Neuronal stem cell (in vitro differentiated cells): ENCODE measurements at places on chromosomes 5 and 9.

GRCh38 chr5:136133922-136134379, 1.3 kb downstream of the SMAD5 start:
- peaks cover 5% of the 10 kb centered on the region for H3K4me1 ChIP-seq
- no peaks in the 10 kb centered on the region for H3K27me3 ChIP-seq
- no peak for DNase-seq
- peaks cover 28% of the 10 kb centered on the region for H3K36me3 ChIP-seq
- no peak overlapping the region for H3K27ac ChIP-seq
- H3K4me3 ChIP-seq, result peak overlapping the region; percentile 95

DNA sequence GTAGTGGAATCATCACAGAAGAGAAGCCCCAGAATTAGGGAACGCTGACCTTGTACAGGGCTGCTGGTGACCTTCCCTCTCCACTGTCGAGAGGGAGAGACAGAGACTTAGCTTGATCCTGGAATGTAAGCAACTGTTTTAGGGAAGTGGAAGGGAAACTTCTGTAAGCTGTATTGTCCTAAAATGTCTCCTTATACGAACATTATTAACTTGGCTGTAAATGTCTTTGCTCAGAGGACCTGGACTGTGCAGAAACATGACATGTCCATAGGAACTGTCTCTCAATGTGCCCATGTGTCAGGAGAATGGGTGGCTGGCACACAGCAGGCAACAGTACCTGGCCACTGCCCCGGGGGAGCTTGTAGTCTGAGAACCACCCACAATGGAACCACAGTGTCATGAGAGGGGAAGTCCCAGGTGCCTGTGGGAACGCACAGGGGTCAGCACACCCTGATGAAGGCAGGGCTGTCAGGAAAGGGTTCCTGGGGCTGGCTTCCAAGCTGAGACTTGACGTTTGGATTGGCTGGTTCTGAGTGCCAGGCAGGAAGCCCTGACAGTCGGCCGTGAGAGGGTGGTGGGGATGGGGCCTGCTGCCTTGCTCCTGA, 34.0 kb downstream of the DAP start:
- no peak overlapping the region for H3K4me3 ChIP-seq
- H3K4me1 ChIP-seq, result peaks cover 7% of the 10 kb centered on the region
- H3K36me3 ChIP-seq, result peaks cover 10% of the 10 kb centered on the region
- no peaks in the 10 kb centered on the region for H3K27me3 ChIP-seq
- H3K27ac ChIP-seq, result no peak overlapping the region
- DNase-seq, result no peak

DNA sequence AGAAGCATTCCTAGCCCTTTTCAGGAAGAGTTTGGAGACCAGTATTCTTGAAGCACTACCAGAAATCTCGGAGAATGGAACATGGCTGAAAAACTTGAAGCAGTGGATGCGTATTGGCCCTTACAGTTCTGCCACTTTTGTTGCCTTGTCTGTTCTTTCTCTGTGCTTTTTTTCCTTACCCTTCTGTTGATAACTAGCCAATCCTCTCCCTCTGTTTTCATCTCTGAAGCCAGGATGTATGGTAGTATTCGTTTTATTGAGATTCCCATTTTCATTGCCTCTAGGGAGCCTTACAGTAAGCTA, 564 bp upstream of the CCNH start:
- no peaks in the 10 kb centered on the region for H3K4me1 ChIP-seq
- H3K27me3 ChIP-seq, result no peaks in the 10 kb centered on the region
- no peak for DNase-seq
- peaks cover 4% of the 10 kb centered on the region for H3K36me3 ChIP-seq
- no peak overlapping the region for H3K27ac ChIP-seq

DNA sequence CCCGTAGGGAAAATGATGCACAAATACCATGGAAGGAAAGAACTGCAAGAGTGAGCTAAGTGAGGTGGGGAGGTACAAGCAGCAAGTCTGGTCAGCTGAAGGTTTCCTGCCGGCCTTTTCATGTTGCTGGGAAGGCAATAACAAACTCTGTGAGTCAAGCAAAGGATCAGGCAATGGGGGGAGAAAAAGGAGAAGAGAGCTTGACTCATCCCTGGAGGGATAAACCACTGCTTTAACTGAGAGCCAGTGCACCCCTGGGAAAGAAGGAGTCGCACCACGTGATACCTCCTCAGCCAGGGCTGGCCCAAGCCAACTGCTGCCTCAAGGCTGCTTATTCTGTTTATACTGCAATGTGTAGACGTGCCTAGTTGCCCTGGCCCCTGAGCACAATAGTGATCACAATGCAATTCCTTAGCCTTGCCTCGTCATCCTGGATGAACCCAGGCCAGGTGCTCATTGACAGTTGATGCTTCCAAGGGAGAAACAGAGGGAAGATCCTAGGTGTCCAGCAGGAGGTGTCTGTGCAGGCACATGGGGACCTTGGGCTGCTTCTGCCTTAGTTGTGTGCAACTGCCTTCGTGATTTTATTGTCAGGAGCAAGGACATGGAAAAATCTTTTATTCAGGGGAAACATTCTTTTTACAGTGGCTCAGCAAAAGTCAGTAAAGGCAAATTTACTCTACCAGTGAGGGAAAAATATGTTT, 203.0 kb upstream of the TUT7 start:
- no peak for DNase-seq
- H3K27me3 ChIP-seq, result no peaks in the 10 kb centered on the region
- no peaks in the 10 kb centered on the region for H3K4me1 ChIP-seq
- H3K36me3 ChIP-seq, result no peaks in the 10 kb centered on the region

GRCh38 chr5:120852222-120852860, 388.2 kb downstream of the PRR16 start:
- no peak for DNase-seq
- H3K27me3 ChIP-seq, result no peaks in the 10 kb centered on the region
- no peaks in the 10 kb centered on the region for H3K36me3 ChIP-seq
- H3K27ac ChIP-seq, result no peak overlapping the region
- no peaks in the 10 kb centered on the region for H3K4me1 ChIP-seq

- peak; percentile 67 for DNase-seq
- peaks cover 12% of the 10 kb centered on the region for H3K4me1 ChIP-seq
- no peaks in the 10 kb centered on the region for H3K27me3 ChIP-seq
- H3K36me3 ChIP-seq, result peaks cover 5% of the 10 kb centered on the region
- peak overlapping the region; percentile 91 for H3K4me3 ChIP-seq
Observed at GRCh38 chr9:35814106-35814840, 569 bp downstream of the HINT2 start.
